ENCODE measurements at places on chromosomes 7 and 10.

GRCh38 chr10:80451132-80451531 lies 3.0 kb upstream of the TSPAN14 start:
- no peak for DNase-seq

- DNase-seq = no peak
Observed at GRCh38 chr7:12643001-12643643, 44.3 kb upstream of the ARL4A start.

DNA sequence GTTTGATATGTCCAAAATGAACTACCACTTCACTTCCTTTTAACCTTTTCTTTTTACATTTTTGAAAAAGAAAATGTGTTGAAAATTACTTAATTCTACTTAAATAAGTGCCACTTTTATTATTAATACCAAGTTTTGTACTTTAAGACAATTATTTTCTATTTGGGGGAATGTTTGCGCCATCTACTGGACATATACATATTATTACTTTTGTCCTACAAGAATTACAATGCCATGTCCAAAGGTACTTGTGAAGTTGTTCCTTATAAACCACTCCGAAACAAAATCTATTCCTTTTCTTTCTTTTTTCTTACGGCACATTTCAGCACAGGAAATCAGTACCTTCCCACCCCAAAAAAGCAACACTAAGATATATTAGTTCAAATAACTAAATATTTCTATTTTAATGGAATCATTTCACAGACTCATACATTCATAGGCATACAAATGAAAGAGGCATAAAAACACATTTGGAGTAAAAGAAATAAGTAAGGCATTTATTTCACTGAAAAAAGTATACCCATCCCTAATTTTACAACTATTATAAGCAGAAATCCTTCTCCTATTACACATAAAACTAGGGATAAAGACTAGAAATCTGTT lies 169.9 kb downstream of the RNF133 start:
- no peak for DNase-seq

DNA sequence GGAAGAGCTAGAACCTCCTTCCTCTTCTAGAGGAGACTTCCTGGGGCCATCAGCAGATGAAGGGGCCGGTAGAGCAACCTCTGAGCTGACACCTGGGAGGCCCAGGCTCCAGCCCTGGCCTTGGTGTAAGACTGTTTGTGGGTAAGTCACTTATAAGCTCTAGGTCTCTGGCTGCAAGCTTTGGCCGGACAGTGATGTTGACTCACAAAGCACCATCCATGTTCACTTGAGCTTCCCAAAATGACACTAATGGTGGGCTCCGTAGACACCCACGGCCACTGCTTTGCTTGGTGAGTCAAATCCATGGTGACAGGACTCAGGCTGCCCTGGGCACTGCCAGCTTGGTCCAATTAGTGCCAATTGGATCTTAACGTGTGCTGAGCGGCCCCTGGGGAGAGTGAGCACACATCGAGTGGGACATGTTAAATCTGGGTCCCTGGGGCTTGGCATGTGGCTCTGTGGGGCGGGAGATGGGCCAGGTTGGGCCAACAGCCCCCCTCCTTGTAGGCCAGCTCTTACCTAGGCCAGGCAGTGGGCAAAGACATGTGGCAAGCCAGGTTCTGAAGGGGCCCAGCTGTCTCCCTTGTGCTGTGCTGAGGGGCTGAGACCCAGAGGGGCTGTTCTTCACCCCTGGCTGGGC lies 16.7 kb downstream of the NEURL1 start:
- DNase-seq = peak; percentile 8

DNA sequence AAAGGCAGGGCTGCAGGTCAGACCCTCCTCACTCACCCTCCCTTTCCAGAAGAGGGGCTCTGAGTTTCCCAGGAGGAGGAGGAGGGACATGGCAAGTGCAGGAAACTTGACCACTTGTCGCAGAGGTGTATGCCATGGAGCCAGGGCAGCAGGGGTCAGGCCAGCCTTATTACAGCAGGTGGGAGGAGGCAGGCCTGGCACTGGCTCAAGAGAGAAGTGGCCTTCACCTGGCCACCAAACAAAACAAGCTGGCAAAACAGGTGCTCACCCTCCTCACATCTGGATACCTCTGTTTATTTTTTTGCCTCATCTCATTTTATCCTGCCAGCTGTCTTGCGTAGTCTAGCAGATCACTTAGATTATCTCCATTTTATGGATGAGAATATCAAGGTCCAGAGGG lies 12.5 kb downstream of the COL13A1 start:
- no peak for DNase-seq

DNA sequence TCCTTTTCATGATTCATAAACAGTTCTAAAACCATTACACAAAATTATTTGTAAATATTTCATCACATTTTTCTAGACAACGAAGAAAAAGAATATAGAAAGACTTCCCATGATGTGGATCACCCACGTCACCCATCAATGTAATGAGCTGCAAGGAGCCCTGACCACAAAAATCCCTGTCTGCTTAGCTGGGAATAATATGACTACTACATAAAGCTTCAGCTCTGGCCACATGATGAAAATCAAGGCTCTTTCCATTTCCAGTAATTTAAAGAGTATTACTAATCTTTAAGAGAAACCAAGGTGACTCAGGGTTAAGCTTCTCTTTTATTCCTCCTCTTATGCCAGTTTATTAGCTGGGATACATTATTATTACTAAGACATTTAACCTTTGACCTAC lies 180.8 kb upstream of the CACNA2D1 start:
- DNase-seq = no peak

- DNase-seq = no peak
Observed at GRCh38 chr7:132249256-132249971, 326.9 kb downstream of the PLXNA4 start.

DNA sequence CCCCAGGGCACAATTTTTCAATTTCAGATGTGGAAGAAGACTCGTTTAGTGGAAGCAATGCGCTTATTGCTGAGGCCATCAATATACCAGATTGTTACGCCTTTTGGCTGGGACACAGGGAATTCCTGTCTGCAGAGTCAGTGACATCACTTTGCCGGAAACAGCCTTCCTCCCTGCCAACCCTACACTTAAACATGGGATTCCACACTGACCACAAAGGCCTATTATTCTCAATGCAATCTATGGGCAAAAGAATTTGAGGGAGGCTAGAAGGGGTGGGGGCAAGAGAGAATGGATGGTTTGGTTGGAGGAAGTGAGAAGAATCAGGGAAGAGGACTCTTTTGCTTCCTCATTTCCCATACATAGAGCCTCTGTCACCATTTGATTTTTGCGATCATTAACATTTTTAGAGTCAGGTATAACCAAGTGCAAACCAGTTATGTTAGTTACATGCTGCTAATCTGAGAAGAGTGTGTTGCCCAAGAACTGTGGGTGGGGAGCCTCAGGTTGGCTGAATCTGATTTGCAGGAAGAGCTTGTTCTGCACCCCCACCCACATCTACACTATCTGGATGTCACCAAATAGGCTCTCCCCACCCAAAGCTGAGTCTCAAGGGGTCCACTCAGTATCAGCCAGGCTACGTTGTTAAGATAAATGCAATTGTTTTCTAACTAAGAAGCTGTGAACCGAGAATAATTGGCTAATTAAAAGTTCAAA lies 58.2 kb downstream of the ENTPD1 start:
- no peak for DNase-seq

DNA sequence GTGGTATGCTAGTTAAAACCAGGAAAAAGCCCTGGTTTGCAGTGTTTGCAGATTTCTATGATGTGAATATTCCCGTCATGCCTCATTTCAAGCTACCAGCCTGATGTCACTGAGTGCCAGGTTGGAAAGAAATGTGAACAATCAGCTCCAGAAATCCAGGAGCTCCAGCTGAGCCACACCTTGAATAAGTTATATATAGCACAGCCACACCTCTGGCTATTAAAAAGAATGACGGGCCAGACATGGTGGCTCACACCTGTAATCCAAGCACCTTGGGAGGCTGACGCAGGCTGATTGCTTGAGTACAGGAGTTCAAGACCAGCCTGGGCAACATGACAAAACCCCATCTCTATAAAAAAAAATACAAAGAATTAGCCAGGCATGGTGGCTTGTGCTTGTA lies 18.7 kb upstream of the SLF2 start:
- no peak for DNase-seq

DNA sequence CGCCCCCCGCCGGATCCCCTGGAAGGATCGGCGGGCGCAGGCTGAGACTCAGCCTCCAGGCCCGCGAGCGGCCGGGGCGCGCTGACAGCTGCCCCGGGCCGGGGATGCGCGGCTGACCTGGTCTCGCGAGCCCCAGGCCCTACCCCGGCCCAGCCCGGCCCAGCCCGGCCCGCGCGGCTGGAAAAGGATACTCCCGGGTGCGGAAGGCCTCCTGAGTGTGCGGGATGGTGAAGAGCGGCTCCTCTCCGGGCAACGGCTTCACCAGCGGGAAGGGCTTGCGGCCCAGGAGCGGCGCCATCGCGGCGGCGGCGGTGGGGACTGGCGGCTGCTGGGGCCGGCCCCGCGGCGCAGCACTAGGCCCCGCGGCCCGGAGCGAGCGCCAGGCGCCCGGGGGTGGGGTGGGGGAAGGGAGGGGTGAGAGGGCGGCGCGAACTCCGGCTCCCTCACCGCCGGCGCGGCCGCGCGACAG lies 423 bp downstream of the BAZ1B start:
- DNase-seq = no peak

DNA sequence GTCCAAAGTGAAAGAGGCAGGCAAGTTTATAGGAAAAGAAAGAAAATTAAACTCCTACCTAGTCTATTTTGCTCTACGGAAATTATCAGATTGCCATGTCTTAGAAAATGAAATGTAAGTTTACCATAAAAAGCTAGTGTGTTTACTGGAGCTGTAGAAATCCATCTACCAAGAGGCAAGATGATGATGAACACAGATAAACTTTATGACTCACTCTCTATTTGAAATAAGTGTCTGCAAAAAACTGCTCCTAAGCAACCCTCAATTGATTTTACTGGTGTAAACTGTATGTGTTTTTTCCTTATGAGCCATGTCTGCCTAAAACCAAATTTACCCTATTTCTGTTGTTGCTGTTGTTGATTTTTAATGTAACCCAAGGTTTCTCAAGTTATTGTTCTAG lies 73.8 kb upstream of the TMEM106B start:
- DNase-seq = no peak

DNA sequence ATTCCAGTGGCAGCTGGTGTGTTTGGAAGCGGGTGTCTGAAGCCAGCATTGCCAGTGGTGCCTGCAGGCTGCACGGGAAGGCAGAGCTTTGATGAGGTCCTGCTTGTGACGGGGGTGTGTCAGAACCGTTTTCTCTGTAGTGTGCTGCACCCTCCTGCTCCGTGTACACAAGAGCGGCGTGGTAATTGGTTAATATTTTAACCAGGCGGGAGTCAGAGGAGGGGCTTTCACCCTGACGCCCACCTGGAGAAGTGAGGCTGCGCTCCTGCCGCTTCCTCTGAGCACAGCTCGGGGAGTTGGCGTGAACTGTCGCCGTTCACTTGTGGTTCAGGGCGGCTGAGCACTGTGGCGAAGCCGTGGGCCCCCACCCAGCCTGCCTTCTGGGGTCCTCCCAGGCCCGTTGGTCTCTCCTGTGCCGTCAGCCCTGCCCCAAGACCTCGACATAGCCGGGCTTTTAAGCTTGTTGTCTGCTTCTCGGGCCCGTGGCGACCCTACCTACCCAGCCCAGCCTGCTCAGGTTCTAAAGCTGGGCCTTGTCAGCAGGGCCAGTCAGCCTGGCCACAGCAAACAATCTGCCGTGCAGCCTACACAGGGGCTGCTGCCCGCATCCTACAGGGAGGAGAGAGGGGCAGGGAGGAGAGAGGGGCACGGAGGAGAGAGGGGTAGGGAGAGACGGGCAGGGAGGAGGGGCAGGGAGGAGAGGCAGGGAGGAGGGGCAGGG lies 11.6 kb downstream of the NKX6-2 start:
- no peak for DNase-seq

- no peak for DNase-seq
Observed at GRCh38 chr7:43391518-43391917, 191.4 kb upstream of the STK17A start.

DNA sequence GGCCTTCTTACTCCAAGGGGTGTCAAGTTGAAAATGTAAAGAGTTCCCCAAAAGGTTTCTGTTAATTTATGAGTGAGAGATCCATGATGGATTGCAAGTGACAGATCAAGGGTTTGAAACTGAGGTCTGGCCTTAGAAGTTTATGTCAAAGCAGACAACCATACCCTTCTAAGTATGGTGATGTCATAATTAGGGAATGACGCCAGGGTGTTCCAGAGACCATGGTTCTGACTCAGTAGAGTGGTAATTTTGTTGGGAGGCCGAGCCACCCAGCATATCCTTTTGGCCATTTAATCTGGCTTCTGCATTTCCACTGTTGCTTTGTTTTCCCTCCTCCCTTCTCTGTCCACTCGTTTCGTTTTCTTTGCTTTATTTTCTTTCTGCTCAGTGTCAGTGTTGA lies 2.7 kb downstream of the TRUB1 start:
- no peak for DNase-seq

DNA sequence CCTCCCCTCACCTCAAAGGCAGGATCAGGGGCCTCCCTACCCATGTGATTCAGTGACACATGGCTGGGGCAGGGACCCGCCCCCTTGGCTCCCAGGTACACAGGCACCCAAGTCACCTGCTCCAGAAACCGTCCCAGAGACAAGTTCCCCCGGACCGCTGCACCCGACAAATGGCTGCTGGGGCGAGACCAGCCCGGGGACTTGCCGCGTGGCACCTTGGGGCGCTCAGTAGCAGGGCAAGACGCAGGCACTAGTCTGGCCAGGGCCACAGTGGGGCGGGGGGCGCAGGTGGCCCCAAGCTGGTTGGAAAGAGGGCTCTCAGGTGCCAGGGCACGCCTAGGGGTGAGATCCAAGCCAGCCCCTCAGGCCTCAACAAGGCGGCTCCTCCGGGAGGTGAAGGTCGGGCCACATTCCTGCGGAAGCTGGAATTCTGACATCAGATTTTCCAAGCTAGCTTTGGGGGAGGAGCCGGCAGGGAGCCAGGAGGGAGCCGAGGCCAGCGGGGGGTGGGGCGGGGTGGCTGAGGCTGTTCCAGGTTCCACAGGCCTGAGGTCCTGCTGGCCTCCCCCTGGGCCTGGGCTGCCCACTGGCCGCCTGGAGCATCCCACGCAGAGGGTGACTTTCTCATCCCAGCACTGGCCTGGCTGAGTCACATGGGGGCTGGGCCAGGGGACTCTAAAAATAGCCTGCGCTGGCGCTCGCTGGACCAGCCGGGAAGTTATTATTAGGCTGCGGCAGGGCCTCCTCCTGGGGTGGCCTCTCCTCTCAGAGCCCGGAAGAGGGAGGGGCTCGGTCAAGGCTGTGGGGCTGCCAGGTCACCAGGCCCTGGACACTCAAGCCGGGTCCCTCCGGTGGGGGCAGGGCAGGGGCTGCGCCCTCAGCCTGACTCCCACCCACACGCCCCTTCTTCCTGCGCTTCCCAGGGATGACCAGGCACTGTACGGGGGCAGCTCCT lies 20.5 kb upstream of the INPP5A start:
- no peak for DNase-seq

DNA sequence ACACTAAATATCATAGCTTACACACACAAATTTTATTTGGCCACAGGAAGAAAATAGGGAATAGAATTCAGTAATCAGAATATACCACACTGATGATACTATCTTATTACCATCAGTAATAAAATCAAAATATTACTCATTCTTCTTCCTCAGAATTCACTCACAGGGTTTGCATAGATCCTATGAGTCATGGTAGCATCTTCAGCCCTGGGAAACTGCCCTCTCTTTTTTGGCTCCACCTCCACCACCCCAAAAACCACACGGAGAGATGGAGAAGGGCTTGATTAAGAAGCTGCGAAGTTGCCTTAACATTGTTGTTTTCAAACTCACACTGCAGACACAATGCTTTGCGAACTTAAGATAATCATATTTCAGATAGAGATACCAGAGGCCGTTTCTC lies 154.1 kb upstream of the AHR start:
- peak; percentile 71 for DNase-seq

GRCh38 chr7:112252141-112252540 lies 45.6 kb downstream of the ZNF277 start:
- no peak for DNase-seq

- DNase-seq = no peak
Observed at GRCh38 chr7:123484199-123484598, 50.2 kb downstream of the IQUB start.
